Colonic mucosa (tissue), 4 donors: ENCODE measurements at places on chromosomes 2 and 18.

DNA sequence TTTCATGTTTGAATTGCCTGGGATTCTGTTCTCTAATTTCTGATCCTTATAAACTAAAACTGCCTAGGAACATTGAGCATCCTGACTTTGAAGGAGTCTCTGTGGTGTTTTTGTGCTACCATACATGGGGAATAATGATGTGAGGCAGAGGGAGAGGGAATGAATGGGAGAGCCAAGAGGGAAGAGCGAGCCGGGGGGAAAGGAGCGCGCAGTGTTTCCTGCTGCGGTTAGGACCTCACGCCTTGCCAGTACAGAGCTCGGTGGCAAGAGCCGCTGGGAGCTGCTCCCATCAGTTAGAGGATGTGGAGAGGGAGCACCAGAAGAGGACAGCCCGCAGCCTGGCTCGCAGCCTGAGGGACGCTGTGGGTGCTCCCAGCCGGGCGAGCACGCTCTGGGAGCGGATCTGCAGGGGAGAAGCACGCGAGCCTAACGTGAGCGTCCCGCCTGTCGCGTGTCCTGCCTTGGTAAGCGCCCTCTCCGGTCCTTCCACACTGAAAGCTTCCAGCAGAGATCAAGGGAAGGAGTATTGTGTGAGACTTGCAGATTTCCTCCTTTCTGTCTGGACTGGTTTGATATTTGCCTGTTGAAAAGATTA is 114.7 kb downstream of the FAM210A start:
- DNase-seq: no peak

DNA sequence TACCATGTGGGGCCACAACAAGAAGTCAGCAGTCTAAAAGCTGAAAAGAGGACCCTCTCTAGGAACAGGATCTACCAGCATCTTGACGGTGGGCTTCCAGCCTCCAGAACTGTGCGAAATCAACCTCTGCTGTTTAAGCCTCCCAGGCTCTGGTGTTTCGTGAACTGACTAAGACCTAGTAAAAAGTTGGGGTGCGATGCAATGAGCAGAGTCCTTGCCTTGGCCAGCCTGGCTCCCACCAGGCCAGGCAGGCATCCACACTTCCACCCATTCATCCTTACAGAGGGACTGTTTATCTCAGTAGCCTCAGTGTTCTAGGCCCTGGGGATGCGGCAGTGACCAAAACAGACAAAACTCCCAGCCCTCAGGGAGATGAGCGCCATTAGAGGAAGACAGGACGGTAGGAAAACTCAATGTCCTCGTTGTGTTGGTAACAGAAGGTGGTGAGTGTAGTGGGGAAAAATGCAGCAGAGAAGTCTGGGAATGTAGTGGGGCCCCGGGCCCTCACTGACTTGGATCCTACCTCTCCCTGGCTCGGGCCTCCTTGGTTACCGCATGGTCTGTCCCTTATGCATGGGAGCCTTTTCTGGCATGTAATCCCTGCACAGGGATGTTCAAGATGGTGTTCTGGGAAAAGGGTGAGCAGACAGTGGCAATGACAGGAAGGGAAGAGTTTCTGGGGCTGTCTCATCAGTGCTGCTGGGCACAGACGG is 271.8 kb upstream of the HS6ST1 start:
- DNase-seq: no peak

DNA sequence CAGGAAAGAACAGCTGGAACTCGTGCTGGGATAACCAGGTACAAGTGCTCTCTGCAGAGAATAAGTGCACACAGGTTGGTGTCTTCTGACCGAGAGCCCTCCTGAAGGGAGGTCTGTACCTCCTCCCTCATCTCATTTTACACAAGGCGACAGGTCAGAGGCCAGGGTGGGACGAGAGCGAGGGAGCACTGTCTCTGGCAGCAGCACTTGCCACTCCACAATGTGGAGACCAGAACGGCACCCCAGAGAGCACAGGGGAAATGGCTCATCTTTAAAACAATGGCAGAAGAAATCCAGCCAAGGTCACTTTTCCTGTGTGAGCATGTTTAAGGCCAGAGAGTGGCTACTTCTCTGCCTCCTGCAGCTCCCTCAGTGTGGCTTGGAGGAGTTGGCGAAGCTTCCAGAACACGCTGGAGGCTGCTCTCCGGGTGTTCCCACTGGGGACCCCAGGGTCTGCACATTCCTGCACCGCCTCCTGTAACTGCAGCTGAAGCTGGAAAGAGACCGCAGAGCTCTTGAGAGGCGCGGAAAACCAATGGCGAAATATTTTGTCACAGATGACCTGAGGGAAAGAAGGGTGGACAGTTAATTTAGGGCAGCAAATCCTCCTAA is 20.8 kb downstream of the DIPK1C start:
- no peak for DNase-seq

DNA sequence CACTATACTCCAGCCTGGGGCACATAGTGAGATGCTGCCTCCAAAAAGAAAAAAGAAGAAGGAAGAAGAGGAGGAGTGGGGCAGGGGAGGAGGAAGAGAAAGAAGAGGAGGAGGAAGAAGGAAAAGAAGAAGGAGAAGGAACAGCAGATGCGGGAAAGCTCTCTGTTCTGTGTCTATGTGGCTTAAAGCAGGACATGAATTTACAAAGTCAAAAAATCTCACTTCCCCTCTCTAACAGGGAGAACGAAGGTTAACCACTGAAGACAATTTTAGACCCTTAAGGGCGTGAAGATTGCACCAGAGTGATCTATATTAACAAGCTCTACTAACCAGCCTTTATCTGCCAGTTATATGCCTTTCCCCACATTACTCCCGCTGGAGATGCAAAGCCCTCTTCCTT is 258.9 kb downstream of the METTL4 start:
- no peak for DNase-seq

DNA sequence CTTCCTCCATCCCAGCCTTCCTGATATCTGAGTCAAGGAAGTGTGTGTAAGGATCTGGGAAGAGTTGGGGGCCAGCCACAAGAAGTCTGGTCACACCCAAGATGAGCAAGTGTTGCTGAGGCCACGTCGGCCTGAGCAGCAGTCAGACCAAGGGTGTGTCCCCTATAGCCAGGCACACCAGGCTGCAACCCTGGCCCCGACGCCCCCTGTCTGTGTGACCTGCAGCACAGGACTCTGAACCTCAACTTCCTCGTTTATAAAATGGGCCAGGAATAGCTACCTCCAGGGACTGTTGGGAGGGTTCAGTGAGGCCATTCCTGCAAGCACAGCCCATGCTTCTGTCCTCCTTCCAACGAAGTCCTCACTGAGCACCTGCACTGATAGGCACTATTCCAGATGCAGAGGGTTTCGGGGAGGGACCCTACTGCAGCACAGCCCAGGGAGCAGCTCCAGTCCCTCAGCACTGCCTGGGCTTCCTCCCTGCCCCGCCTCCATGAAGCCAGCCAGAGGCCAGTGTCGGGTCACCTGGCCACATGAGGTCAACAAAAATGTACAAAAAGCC is 13.3 kb downstream of the LIMS2 start:
- no peak for DNase-seq

GRCh38 chr2:62338111-62338510 is 142.2 kb downstream of the B3GNT2 start:
- DNase-seq: no peak

DNA sequence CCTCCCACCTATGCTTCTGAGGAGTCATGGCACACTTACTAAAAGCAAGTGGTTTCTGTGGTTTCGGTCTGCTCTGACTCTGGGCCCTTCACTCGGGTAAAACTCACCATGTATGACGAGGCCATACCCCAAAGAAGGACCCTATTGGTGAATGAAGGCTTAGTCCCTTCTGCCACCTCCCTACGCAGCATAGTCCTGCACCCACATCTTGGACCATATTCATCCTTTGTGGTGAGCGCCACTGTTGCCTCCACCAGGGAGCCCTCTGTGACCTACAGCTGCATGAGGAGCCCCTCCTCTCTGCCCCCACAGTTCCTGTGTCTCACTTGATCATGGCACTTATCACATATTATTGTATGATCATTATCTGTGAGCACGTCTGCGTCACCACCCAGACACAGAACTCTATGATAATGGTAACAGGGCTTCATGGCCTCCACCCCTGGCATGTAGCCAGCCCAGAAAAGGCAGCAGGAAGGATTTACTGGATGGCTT is 113.3 kb downstream of the TFCP2L1 start:
- DNase-seq: no peak

DNA sequence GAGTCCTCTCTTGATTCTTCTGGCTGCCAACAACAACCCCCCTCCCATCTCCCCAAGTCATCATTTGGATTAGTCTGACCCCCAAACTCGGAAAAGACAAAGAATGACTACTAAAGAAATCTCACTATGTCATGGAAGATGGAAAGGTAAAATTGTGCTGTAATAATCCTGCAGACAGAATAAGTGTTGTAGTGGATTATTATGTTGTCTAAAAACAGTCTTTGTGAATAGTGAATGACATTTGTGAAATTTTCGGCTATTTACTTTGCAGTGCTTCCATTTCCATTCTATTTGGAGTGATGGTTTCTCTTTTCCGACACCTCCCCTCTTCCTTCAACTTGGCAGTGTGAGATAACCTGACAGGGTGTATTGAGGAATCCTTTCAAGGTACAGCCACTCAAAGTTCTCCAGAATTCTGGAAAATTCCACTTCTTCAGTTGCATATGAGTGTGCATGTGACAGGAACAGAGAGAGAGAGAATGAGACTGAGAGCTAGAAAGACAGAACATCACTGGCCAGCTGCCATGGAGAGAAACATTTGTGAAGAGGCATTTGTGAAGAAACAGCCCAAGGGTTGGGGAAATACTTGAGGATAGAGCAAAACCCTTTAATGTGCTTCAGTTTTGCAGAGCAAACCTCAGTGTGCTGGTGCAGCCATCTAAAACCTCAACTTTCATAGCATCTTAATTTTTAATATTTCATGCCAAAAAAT is 141.9 kb upstream of the DLX2 start:
- DNase-seq: no peak

- DNase-seq: no peak
Observed at GRCh38 chr2:177064422-177064821, 148.2 kb upstream of the HNRNPA3 start.

GRCh38 chr18:56873441-56874140 is 222.4 kb downstream of the WDR7 start:
- DNase-seq: no peak

DNA sequence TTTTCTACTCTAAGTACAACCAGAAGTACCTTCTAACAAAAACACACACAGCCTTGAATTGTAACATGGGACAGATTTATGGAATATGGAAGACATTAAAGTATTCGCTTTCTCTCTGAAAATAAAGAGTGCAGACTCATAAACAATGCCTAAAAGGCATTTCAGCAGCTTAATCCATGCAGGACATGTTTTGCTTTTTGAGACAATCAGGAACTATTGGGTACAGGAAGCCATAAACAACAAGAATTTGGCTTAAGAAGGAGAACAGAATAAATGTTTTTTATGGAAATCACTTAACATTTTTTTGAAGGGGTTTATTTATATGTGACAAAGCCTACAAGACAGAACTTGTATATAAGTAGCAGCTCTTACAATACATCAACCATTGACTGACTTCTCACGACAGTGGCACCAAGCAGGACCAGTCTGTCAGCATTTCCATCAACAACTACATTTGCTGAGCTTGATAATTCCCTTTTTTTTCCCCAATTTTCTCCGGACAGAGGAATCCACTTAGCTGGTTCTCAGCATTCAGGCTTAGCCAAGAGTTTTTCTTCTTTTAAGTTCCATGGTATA is 140.1 kb downstream of the EXOC6B start:
- DNase-seq: no peak

GRCh38 chr2:235827585-235827992 is 333.7 kb downstream of the AGAP1 start:
- no peak for DNase-seq

DNA sequence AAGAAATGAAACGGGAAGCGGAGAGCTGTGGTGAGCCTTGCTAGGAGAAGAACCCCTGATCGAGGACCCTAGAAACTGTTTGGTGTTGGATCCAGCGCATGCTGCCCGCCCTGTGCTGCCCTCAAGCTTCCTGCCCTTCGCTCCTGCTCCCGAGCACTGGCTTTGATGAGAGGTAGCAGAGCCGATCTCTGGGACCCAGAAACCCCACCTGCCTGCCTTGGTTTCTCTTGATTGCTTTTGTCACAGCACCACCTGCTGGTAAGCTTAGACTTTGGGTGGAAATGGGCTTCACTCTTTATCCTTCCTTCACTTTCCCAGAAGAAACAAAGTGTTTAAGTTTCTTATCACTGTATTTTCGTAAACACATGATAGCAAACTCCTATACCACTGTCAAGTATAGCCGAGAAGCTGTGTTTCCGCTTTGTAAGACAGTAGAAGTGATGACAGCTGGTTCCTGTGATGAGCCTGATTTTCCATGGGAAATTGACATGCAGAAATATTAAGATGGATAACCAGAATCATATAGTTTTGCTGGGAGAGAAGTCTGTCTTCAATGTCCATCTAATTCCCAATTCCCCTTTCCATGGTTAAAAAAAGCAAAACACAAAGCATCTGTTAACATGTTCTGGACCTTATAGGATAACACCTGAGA is 267.4 kb downstream of the PHLPP1 start:
- peak; percentile 64 for DNase-seq
